ENCODE measurements at places on chromosomes 16 and 17.

GRCh38 chr17:37672548-37673078, 29.4 kb upstream of the DDX52 start:
- DNase-seq: no peak

DNA sequence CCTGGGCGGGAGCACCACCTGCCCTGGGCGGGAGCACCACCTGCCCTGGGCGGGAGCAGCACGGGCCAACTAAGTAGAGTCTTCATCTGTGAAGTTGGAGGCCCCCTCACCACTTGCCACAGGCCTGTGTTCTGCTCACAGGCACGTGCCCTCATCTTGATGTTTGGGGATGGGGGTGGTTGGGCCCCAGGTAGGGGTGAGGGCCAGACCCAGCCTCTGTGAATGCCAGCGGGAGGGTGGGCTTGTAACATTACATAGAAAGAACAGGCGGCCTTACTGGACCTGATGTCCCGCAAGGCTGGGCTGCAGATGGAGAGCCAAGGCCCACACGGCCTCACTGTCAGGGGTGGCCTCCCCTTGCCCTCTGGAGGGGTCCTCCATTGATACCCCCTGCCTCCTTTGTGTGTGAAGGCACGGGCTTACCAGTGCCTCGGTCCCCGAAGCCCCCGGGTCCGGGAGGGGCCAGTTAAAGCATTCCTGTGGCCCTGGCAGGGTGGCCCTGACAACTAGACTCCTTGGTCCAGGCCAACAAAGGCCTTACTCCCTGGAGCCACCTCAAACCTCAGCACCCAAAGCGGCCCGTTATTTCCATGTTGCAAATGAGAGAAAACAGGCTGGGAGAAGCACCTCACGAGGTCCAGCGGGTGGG, 1.1 kb upstream of the SLC16A3 start:
- no peak for DNase-seq

GRCh38 chr17:39769974-39770587, 32.3 kb downstream of the GRB7 start:
- DNase-seq: no peak

DNA sequence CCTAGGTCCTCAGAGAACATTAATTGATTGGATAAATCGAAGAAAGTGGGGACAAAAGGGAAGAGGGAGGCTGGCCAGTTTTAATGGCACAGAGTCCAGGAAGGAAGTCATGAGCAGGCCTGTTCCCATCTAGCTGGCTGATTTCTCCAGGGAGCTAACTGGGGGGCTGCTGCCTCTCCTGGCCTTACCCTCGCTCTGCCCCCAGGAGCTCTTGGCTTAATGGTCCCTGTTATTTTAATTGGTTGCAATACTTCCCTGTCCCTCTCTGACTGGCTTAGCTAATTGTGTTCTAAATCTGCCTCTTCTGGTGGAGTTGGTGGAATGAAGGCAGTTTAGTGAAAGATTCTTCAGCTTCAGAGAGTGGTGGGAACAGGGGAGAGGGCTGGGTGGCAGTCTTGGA, 61.4 kb downstream of the MGAT5B start:
- no peak for DNase-seq

GRCh38 chr17:62665599-62665998, 38.1 kb downstream of the MRC2 start:
- DNase-seq: no peak

- DNase-seq: no peak
These were observed 126.6 kb downstream of the OR1D5 start for GRCh38 chr17:2936771-2937321.

- no peak for DNase-seq
These were observed 191.6 kb upstream of the GSE1 start for GRCh38 chr16:85421338-85422195.

Data from stimulated activated CD8-positive, alpha-beta memory T cell treated with anti-CD3 and anti-CD28 coated beads, Interleukin-7, amount 100 ng/mL, for 1 hour (primary cell).